ENCODE measurements at places on chromosomes 7 and 10. TPM values are rescaled to one million over a fixed set of nuclear protein-coding genes. Genes with fewer than 3 reads are reported as not detected.

DNA sequence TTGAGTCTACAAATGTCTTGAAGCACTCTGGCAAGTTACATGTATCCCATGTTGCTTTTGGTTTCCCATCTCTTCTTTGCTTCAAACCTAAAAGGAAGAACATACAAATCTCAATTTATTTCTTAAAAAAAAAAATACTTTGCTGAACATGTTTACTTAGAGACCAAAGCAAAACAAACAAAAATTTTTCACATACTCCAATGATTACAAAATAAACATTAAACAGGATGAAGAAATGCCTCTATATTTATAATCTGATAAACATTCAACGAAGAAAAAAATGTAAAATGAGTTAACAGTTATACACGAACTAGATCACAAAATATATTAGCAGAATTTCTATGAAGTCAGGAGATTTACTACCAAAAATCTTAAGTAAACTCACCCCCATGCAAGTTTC is 31.3 kb downstream of the FAM204A start:
- peak; percentile 17 for DNase-seq

- no peak for DNase-seq
Measured at GRCh38 chr10:77695186-77695585, 57.6 kb upstream of the KCNMA1 start.

GRCh38 chr7:124812764-124813163 is 47.2 kb upstream of the GPR37 start:
- no peak for DNase-seq

The UTF1 gene
- not detected for total RNA-seq

DNA sequence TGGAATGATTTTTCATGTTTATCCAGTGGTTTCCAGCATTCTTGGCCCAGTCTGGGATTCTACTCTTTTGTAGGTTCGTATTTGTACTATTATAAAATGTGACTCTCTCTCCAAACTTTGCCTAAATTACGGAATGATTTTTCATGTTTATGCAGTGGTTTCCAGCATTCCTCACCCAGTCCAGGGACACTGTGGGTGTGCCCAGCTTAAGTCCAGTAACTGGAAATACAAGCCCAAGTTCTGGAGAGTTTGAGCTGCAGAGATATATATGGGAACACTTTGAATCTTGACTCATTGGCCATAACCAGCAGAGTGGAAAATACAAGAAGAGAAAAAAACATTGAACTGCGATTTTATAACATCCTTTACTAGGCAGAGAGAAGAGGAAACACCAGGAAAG is 5.9 kb upstream of the MAGI2 start:
- DNase-seq = no peak

DNA sequence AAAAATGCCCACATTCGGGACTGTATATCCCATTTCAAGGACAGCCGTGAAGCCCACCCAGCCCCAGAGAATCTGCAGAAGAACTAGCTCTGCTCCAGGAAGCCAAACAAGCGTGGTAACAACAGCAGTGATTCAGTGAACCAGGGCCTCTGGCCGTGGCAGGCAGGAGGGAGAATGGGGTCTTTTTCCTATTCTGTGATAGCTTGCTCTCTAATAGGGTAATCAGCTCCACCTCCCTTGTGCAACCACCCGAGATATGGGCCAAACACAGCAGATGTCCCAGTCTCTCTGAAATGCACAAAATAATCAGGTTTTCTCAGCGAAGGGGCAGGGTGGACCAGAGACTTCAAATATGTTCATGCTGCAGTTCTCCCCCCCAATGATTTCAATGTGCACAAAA is 35.8 kb downstream of the CHST15 start:
- no peak for DNase-seq

DNA sequence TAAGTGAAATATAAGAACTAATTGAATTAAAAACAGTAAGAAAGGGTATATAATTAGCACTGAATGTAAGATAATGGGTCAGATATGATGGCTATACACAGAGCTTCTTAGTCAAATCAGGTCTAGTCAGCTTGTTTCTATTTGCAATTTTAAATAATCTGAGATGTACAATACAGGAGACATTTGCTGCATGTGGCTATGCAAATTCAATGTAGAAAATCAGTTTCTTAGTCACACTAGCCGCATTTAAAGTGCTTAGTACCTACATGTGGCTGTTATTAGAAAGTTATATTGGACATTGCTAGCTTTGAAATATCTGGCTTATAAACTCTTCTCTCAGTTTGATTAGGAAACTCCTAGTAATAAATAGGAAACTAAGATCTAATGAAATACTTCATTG is 25.3 kb downstream of the CCDC7 start:
- DNase-seq = no peak

GRCh38 chr10:104317269-104317710 is 21.0 kb downstream of the ITPRIP start:
- no peak for DNase-seq

DNA sequence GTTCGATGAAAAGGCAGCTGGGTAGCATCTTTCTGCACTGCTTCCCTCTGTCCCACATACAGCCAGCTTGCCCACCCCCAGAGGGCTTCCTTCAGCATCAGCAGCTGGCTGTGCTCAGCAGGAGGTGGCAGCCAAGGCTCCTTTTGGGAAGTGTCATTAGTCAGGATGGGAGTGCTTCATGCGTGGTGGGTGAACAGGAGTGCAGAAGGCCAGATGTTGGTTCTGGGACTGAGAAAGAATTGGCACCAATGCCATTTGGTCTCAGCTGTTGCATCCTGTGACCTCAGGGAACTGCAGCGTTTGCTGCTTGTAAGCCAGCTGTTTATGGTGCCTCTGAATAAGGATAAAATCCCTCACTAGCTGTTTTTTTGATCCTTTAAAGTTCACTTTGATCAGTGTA is 131.1 kb upstream of the SORCS3 start:
- no peak for DNase-seq

The FGL2 gene
- total RNA-seq = 0.53 TPM

The TMEM139 gene
- total RNA-seq = 3.7 TPM

The SMIM30 gene
- 55.4 TPM for total RNA-seq

GRCh38 chr10:16887565-16887964 is 70.3 kb upstream of the RSU1 start:
- peak; percentile 21 for DNase-seq

- DNase-seq = no peak
Measured at GRCh38 chr7:727104-727805, at the start of gene PRKAR1B. Gene PRKAR1B (minus strand): TSS chr7:727281. CDS start chr7:711505, 15,776 bp downstream.

The TEX47 gene
- total RNA-seq = not detected

DNA sequence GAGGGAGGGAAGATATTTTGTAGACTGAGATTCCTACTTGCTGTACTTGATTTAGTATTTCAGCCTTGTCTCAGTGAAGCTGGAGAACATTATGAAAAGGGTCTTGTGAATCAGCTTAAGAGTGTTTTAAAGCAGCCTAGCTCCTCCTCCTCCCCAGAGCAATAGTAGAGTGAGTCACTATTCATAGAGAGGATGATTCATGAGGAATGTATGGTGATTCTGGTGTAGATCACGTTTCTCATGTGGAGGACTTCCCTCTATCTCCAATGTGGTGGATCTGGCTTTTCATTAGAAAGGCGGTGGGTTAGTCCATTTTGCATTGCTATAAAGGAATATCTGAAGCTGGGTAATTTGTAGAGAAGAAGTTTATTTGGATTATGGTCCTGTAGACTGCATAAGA is 340.1 kb upstream of the CHRM2 start:
- DNase-seq = peak; percentile 70

The ADAMTS14 gene
- 0.26 TPM for total RNA-seq
